Parietal lobe (tissue), 2 donors: ENCODE measurements at places on chromosomes 6 and 20. TPM values are rescaled to one million over a fixed set of nuclear protein-coding genes. Genes with fewer than 3 reads are reported as not detected.

Gene DNMT3B
- 11.9 TPM for total RNA-seq

Gene HLA-DMB
- 0.31 TPM for total RNA-seq

Gene PRPF6
- 88.3 TPM for total RNA-seq

Gene BAK1
- total RNA-seq = 4.1 TPM
